Activated CD4-positive, alpha-beta T cell treated with anti-CD3 and anti-CD28 coated beads, Interleukin-10, Interleukin-2, amounts not matched to agents 100 ng/mL and 50 ng/mL, durations not matched to agents 16 hours and 8 hours (primary cell): ENCODE measurements at places on chromosomes 3 and 15.

DNA sequence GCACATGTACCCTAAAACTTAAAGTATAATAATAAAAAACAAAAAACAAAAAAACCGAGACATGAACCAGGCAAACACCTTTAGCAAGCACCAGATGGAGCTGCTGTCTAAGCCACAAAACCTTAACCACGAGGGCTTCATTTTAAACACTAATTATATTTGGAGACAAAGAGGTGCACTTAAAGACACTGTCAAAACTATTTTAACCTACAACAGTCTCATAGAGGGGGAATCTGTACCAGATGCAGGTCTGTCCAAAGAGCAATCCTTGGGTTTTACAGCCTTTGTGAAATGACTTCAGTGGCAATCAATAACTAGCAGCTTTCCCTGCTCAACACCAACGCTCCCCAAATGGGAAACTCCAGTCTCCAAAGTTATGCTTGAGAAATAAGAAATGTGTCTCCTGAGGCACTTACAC is 115.7 kb upstream of the TSPAN3 start:
- peak; percentile 13 for DNase-seq

DNA sequence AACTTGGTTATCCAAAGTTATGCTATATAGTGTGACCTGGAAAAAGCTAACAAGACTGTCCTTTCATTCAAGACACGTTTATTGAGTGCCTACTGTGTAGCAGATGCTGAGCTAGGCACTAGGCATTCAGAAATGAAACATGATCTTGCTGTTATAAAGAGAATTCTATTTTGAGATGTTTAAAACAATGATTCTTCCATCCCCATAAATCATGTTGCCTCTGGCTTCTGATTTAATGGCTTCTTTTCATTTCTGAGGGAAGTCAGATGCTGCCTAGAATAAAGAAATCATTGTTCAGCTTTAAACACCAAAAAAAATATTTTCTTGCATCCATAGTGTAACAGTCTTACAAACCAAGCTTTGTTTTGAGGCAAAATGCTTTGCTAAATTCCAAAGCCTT is 620.9 kb upstream of the UBE2E2 start:
- no peak for DNase-seq

GRCh38 chr15:82763361-82764116 is 42.3 kb downstream of the FSD2 start:
- DNase-seq = no peak

DNA sequence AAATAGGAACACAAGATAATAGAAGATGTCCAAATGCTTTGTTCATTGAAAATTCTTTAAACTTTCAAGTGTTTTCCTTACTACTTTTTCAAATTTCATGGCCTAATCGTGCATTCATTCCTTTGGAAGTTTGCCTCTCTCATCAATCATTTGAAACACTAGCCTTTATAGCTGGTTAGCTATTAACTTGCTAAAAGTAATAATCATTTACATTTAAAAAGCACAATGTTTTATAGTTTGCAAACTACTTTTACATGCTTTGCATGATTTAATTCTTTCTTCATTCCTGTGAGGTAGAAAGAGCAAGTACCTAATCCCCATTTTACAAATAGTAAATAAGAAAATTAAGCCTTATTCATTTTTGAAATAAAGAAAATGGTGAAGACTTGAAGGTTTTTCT is 137.4 kb upstream of the SLC7A14 start:
- no peak for DNase-seq

- no peak for DNase-seq
Measured at GRCh38 chr15:85406916-85407315, 26.5 kb downstream of the AKAP13 start.

DNA sequence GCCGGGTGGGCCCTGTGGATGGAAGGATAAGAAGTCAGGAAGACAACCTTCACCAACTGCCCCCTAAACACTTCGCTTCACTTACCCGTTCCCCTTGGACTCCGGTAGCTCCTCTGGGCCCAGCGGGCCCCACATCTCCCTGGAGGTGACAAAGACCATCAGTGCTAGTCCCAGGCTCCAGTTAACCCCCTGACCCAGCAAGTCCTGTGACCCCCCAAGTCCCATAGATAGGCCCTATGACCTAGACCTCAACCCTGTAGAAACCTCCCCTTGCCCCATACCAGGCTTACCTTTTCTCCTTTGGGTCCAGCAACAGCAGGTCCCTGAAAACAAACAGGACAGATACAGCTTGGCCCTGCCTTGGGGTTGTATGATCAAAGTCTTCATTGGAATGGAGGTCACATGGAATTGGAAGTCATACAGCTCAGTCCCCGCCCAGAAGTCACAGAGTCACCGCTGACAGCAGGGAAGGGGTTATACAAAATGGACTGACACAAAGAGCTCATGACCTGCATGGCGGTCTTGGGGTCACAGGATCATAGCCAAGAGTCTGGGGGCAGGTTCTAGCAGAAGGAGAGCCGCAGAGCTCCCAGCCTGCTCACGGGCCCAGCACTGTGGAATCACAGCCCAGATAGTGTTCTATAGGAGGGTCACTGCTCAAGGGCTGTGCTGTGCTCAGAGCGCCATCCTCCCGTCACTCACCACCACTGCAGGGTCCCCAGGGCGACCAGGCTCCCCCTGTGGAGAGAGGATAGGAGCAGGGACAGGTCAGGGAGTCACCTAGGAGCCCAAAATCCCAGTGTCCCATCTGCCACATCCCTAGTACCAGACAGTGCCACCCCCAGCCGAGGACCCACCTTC is 13.3 kb downstream of the COL7A1 start:
- no peak for DNase-seq
